Endothelial cell (in vitro differentiated cells): ENCODE measurements at places on chromosomes 11 and 22. TPM values are rescaled to one million over a fixed set of nuclear protein-coding genes. Genes with fewer than 3 reads are reported as not detected.
A peak's percentile ranks its signal among the peaks of the same experiment; 100 is the strongest.

Gene ANKK1
- total RNA-seq, result 0.18 TPM

GRCh38 chr22:46280999-46281623 lies 13.3 kb downstream of the TTC38 start:
- H3K4me3 ChIP-seq, result peak overlapping the region; percentile 67
- DNase-seq, result no peak
- peaks cover 41% of the 10 kb centered on the region for H3K36me3 ChIP-seq
- no peaks in the 10 kb centered on the region for H3K4me1 ChIP-seq

DNA sequence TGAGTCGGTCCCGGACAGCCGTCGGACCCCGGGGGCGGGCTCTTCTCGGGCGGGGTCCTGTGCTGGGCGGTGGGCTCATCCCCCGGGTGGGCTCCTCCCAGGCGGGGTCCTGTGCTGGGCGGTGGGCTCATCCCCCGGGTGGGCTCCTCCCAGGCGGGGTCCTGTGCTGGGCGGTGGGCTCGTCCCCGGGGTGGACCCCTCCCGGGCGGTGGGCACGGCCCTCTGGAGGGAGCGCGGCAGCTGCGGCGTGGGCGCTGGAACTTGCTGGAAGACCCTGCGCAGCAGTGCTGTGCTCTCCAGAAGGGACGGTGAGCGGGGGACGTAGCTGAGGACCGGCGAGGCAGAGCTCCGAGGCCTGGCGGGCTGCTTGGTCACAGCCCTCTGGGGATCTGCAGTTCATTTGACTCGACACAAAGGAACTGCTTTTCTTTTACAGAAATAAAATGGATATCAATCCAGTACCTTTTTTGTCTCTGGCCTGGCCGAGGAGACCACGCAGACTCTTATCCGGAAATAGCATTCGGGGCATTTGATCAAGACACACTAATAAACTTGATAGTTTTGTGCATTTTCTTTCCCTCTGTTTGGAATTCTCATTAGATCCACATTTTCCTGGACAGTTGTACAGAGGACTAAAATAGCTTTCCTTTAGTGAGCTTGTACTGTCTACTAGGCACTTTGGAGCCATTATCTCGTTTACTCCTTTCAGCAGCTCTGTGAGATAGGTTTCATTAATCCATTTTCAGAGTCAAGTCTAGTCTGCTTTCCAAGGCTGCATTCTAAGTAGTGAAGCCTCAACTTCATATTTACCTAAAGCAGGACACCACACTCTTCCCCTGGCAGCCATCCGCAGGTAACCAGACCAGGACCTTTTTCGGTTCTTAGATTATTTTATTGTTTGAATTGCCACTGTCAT lies 812 bp downstream of the JAM3 start:
- peaks cover 21% of the 10 kb centered on the region for H3K36me3 ChIP-seq
- H3K27me3 ChIP-seq, result peaks cover 3% of the 10 kb centered on the region
- H3K27ac ChIP-seq, result peak overlapping the region; percentile 64

DNA sequence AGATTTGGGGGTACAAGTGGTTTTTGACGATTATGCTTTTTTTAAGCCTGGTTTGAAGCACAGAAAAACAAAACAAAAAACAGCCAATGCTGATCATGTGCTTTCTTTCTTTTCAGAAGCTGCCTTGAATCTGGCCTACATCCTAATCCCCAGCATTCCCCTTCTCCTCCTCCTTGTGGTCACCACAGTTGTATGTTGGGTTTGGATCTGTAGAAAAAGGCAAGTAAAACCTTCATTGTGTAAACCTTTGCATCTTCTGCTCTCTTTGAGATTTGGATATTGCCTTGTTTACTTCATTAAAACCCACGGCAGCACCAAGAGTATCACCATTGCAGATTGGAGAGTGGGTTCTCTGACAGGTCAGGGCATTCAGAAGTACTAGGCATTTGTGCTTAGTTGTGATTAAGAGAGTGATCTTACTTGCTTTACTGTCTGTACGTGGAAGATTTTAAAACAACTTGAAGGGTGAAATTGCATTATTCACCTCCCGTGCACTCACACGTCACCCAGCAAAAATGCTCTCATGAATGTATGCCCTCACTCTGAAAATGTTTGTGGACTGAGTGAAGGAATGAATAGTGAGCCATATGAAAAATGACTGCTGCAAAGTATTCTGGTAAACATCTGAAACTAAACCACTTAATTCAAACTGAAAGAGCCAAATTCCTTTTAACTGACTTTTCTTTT lies 17.0 kb downstream of the LAYN start:
- peaks cover 49% of the 10 kb centered on the region for H3K36me3 ChIP-seq
- H3K27ac ChIP-seq, result no peak overlapping the region
- H3K27me3 ChIP-seq, result peaks cover 3% of the 10 kb centered on the region
- H3K4me3 ChIP-seq, result no peak overlapping the region
- no peak for DNase-seq
- H3K4me1 ChIP-seq, result peaks cover 7% of the 10 kb centered on the region

- peaks cover 4% of the 10 kb centered on the region for H3K36me3 ChIP-seq
- H3K27me3 ChIP-seq, result peaks cover 2% of the 10 kb centered on the region
- no peak for DNase-seq
- H3K4me3 ChIP-seq, result no peak overlapping the region
Observed at GRCh38 chr22:17919276-17920144, 104.9 kb downstream of the MICAL3 start.

GRCh38 chr11:117973503-117973860 lies 12.7 kb upstream of the IL10RA start:
- H3K27ac ChIP-seq, result peak overlapping the region; percentile 86
- H3K4me1 ChIP-seq, result peaks cover 56% of the 10 kb centered on the region
- H3K36me3 ChIP-seq, result no peaks in the 10 kb centered on the region
- no peak overlapping the region for H3K4me3 ChIP-seq

Gene CD44
- 155 TPM for total RNA-seq

GRCh38 chr11:128509621-128510389 lies 77.6 kb downstream of the ETS1 start:
- no peak overlapping the region for H3K27ac ChIP-seq
- no peak overlapping the region for H3K4me3 ChIP-seq
- H3K4me1 ChIP-seq, result peaks cover 42% of the 10 kb centered on the region
- DNase-seq, result no peak

Gene SCYL1
- 99.1 TPM for total RNA-seq

Gene MS4A6E
- not detected for total RNA-seq

GRCh38 chr11:73929388-73929787 lies 21.4 kb upstream of the DNAJB13 start:
- no peak overlapping the region for H3K27ac ChIP-seq
- no peaks in the 10 kb centered on the region for H3K27me3 ChIP-seq
- H3K4me1 ChIP-seq, result no peaks in the 10 kb centered on the region
- no peak overlapping the region for H3K4me3 ChIP-seq
- no peak for DNase-seq
- H3K36me3 ChIP-seq, result peaks cover 18% of the 10 kb centered on the region

GRCh38 chr22:27269751-27270543 lies 531.6 kb downstream of the MN1 start:
- H3K36me3 ChIP-seq, result no peaks in the 10 kb centered on the region
- no peaks in the 10 kb centered on the region for H3K27me3 ChIP-seq
- DNase-seq, result no peak
- H3K4me1 ChIP-seq, result peaks cover under 1% of the 10 kb centered on the region

Gene RFPL1
- not detected for total RNA-seq

- no peak for DNase-seq
- H3K27me3 ChIP-seq, result peaks cover 3% of the 10 kb centered on the region
- H3K36me3 ChIP-seq, result peaks cover 43% of the 10 kb centered on the region
Observed at GRCh38 chr11:61327669-61328071, 5.2 kb downstream of the DDB1 start.

DNA sequence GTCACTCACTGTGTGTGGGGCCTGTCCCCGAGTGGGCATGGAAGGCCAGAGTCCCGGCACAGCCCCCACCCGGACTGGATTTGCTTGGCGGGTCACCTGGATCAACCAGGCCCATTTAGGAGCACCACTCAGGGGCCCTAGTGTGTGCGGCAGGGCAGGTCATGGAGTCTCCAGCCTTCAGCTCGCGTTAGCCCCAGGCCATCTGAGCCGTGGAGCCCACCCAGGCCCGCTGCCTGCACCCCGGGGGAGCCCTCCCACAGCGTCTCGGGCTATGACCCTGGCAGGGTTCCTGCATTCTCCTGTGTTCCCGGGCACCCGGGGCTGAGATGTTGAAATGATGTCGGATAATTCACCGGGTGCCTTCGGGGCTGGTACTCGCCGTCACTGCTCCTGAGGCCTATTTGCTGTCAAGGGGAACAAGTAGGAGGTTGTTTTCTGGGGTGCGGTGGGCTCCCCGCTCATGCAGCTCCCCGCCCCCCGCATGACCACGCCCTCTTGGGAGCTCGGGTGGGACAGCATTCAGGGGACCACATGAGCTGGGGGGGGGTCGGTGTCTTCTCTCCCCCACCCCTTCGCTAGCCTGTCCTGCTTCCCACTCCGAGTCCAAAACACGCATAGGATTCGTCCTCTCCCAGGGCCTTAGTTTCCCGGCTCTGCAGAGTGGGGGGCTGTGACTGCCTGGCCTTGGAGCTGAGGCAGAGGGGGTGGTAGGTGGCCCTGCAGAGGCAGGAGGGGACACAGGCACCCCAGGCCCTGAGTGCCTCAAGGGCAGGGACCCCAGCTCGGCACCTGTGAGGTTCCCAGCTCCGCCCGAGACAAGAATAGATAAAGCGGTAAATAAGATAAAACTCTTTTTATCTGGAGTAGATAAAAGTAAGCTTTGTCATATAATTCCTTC lies 77.2 kb downstream of the KCNQ1 start:
- H3K27ac ChIP-seq, result no peak overlapping the region
- no peak overlapping the region for H3K4me3 ChIP-seq
- H3K4me1 ChIP-seq, result no peaks in the 10 kb centered on the region
- peaks cover 9% of the 10 kb centered on the region for H3K27me3 ChIP-seq
- peak; percentile 1 for DNase-seq

DNA sequence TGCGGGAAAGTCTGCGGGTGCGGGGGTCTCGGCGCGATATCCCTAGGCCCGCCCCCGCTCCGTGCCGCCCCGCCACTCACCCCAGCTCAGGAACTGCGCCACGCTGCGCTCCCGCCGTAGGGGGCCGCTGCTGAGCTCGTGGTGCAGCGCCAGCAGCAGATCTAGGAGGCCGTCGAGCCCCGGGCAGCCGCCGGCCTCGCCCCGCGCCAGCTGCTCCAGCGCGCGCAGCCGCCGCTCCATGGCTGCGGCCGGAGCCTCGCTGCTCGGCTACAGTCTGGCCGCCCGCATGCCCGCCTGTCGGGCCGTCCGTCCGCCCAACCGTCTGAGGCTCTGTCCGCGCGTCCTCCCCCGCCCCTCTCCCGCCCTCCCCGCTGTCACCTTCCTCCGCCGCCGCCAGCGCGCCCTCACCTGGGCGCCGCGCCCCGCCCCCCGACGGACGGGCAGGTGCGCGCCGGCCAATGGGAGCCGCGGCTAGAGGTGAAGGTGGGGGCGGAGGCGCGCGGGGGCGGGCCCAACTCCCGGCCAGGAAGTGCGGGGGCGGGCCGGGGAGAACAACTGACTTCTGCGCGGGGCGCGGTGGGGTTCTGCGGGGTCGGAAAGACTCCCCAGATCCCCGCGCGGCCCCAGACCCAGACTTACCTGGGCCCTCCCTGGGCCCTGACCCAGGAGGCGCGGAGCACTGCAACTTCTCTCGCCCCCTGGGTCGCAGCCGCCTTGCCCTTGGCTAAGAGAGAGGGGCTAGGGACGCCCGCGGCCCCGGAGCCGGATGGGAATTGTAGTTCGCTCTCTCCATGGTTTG lies at the start of gene CDC42BPG:
CDC42BPG (minus strand) TSS at position 324 of the 799 bp plus-strand sequence; CDS start at position 240, 84 bp downstream.
- H3K36me3 ChIP-seq, result peaks cover 1% of the 10 kb centered on the region
- H3K4me3 ChIP-seq, result peak within 1 kb of the TSS; percentile 92
- H3K4me1 ChIP-seq, result peaks cover 7% of the 10 kb centered on the region
- DNase-seq, result peak; percentile 80
- peaks cover 10% of the 10 kb centered on the region for H3K27me3 ChIP-seq

DNA sequence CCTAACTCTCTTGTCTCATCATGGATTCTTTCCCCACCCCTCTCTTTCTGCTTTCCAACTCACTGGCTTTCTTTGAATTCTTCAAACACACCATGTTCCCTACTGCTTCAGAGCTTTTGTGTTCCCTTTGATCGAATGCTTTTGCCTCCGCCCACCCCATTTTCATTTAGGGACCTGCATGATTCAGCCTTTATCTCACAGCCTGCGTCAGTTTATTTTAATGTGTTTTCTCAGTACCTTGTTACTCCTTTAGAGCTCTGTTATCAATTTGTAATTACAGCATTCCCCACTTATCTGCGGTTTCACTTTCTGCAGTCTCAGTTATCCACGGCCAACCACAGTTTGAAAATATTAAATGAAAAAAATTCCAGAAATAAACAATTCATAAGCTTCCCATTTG lies 451.3 kb downstream of the METTL15 start:
- no peak overlapping the region for H3K4me3 ChIP-seq
- no peaks in the 10 kb centered on the region for H3K4me1 ChIP-seq
- peaks cover 2% of the 10 kb centered on the region for H3K27me3 ChIP-seq
- H3K27ac ChIP-seq, result no peak overlapping the region

- no peak overlapping the region for H3K4me3 ChIP-seq
- H3K36me3 ChIP-seq, result no peaks in the 10 kb centered on the region
- H3K27me3 ChIP-seq, result peaks cover 5% of the 10 kb centered on the region
- no peak overlapping the region for H3K27ac ChIP-seq
- no peak for DNase-seq
- peaks cover 6% of the 10 kb centered on the region for H3K4me1 ChIP-seq
Observed at GRCh38 chr11:123386796-123387510, 43.1 kb upstream of the GRAMD1B start.

DNA sequence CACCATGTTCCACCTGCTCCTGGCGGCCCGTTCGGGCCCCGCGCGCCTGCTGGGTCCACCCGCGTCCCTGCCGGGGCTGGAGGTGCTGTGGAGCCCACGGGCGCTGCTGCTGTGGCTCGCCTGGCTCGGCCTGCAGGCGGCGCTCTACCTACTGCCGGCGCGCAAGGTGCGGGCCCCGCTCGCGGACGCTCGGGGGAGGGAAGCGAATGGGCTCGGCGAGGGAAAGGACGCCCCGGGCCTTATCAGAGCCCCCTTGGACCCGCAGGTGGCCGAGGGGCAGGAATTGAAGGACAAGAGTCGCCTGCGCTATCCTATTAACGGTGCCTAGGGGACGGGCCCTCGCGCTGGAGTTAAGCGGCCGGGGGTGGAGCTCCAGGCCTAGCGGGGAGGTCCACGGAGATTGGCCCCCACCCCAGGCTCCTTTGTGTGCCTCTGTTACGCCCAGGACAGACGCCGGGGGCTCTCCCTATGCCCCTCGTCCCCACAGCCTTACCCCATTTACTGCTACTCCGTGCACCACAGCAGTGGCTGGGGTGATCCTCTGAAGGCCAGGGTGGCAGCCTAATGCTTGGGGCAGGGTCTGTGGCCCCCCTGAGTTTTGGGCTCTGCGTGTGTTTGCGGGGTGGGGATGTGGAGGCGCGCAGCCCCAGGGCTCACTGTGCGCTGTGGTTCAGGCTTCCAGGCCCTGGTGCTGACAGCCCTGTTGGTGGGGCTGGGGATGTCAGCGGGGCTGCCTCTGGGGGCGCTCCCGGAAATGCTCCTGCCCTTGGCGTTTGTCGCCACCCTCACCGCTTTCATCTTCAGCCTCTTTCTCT lies 1.1 kb downstream of the TM7SF2 start:
- H3K36me3 ChIP-seq, result peaks cover 16% of the 10 kb centered on the region
- H3K27ac ChIP-seq, result no peak overlapping the region
- peak overlapping the region; percentile 84 for H3K4me3 ChIP-seq
- H3K27me3 ChIP-seq, result peaks cover 22% of the 10 kb centered on the region
- DNase-seq, result peak; percentile 61

GRCh38 chr11:111259896-111260295 lies 14.4 kb downstream of the POU2AF2 start:
- no peaks in the 10 kb centered on the region for H3K36me3 ChIP-seq
- H3K4me1 ChIP-seq, result no peaks in the 10 kb centered on the region
- DNase-seq, result no peak
- no peak overlapping the region for H3K27ac ChIP-seq
